Prostate gland (tissue), 2 donors: ENCODE measurements at places on chromosomes 7 and 10. TPM values are rescaled to one million over a fixed set of nuclear protein-coding genes. Genes with fewer than 3 reads are reported as not detected.

DNA sequence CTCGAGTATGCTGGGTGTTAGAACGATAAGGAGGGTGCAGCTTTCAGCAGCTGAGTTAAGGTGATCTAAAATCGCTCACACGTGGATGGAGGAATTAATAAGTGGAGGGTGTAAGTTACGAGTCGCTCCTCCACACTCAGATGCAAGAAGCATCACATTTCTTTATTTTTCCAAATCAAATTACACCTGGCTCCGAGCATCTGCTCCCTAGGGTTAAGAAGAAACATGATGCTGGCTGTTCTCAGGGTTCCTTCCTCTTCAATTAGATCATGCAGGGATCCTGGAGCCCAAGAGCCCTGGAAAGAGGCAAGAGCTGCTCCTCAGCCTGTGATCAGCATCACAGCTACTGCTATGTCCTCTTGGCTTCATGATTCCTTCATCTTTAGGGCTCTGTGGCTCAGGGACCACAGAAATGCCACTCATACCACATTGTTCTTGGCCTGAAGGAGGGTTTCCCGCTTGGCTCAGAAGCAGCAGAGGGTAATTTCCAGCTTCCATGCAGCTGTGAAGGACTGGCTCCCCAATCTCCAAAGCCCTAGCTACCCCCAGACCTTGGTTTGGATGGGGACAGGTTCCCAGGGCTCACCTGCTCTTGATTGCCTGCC is 235.9 kb upstream of the ZNF32 start:
- no peak for DNase-seq
- no peaks in the 10 kb centered on the region for H3K36me3 ChIP-seq
- no peak overlapping the region for H3K27ac ChIP-seq
- no peak overlapping the region for H3K4me3 ChIP-seq

DNA sequence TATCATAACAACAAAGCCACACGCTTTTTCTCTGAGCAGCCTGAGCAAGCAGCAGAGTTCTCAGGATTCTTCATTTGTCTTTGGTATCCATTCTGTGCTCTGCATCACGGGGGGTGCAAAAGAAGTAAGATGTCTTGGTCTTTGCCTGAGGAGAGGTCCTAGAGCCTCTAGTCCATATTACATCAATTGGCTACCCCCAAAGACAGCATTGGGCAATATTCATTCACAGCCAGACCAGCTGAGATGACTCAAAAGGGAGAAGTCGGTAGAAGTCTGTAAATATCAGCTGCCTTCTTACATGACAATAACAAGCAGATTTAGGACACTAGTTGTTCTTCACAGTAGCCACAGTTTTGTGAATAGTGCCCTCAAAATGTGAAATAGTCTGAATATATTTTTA is 66.6 kb downstream of the FZD1 start:
- no peaks in the 10 kb centered on the region for H3K36me3 ChIP-seq
- H3K27me3 ChIP-seq, result no peaks in the 10 kb centered on the region
- DNase-seq, result no peak

GRCh38 chr7:136369225-136369624 is 392.1 kb upstream of the MTPN start:
- H3K27ac ChIP-seq, result no peak overlapping the region
- H3K4me1 ChIP-seq, result no peaks in the 10 kb centered on the region
- H3K36me3 ChIP-seq, result no peaks in the 10 kb centered on the region
- no peaks in the 10 kb centered on the region for H3K27me3 ChIP-seq
- no peak for DNase-seq
- no peak overlapping the region for H3K4me3 ChIP-seq

DNA sequence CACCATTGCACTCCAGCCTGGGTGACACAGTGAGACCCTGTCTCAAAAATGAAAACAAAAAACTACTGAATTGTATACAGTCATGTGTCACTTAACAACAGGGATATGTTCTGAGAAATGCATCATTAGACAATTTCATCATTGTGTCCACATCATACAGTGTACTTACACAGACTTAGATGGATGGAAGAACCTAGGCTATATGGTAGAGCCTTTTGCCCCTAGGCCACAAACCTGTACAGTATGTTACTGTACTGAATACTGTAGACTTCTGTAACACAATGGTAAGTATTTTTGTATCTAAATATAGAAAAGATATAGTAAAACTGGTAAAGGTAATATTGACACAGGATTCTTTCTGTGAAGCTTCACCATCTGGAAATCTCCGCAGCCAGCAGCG is 81.7 kb downstream of the KBTBD2 start:
- DNase-seq, result no peak
- H3K4me1 ChIP-seq, result no peaks in the 10 kb centered on the region
- H3K27me3 ChIP-seq, result no peaks in the 10 kb centered on the region
- no peak overlapping the region for H3K27ac ChIP-seq

GRCh38 chr10:469947-470338 is 219.5 kb downstream of the DIP2C start:
- H3K27me3 ChIP-seq, result no peaks in the 10 kb centered on the region
- H3K36me3 ChIP-seq, result no peaks in the 10 kb centered on the region
- H3K27ac ChIP-seq, result no peak overlapping the region
- no peak overlapping the region for H3K4me3 ChIP-seq

FANK1 gene
- total RNA-seq, result 7.9 TPM

GRCh38 chr10:93566435-93567276 is at the start of gene FFAR4:
FFAR4 (plus strand) TSS chr10:93566665; CDS start chr10:93566721, 56 bp downstream.
- peaks cover 14% of the 10 kb centered on the region for H3K27me3 ChIP-seq
- H3K27ac ChIP-seq, result no peak within 1 kb of the TSS
- peak; percentile 12 for DNase-seq
- H3K36me3 ChIP-seq, result no peaks in the 10 kb centered on the region
- peak within 1 kb of the TSS; percentile 15 for H3K4me3 ChIP-seq

GPR26 gene
- total RNA-seq, result 0.23 TPM

GRCh38 chr10:120414946-120415345 is 42.1 kb upstream of the PLPP4 start:
- H3K4me1 ChIP-seq, result no peaks in the 10 kb centered on the region
- no peaks in the 10 kb centered on the region for H3K27me3 ChIP-seq
- H3K36me3 ChIP-seq, result no peaks in the 10 kb centered on the region
- no peak overlapping the region for H3K27ac ChIP-seq
- no peak overlapping the region for H3K4me3 ChIP-seq
- DNase-seq, result no peak

GRCh38 chr10:119342335-119342734 is 135.0 kb downstream of the GRK5 start:
- peaks cover 2% of the 10 kb centered on the region for H3K4me1 ChIP-seq
- H3K27me3 ChIP-seq, result no peaks in the 10 kb centered on the region
- no peak for DNase-seq
- H3K36me3 ChIP-seq, result no peaks in the 10 kb centered on the region
- H3K4me3 ChIP-seq, result no peak overlapping the region

GDF10 gene
- total RNA-seq, result 0.32 TPM

DNA sequence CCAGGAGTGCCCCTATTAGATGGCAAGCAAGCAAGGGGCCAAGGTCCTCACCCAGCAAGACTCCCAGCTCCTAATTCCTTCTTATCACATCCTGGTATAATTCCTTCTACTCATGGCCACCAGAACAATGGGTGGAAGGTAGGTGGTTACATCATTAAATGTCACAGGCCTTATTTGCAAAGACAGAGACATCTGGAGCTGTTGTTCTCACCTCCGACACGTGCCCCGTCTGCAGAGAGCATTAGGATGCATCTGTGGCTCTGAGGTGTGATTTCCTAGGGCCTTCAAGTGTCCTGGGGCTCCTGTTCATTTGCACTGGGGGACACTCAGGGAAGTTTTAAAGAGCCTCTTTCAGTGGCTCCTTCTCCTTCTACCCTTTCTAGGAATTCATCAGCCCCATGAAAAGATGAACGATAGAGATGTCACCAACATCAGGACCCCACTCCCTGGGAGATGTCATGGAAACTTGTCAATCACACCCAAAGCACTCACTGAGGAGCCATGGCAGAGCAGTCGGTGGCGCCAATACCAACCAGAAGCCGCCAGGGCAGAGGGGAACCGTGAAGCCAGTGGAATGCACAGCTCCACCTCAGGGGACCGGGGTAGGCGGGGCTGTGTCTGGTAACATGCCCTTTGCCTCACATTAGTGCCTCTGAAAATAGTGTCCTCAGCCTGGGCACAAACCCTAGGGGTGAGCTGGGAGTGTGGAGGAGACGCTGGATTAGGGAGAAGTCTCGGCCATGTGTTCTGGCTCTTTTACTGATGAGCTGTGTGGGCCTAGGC is 2.9 kb upstream of the ATP6V0E2 start:
- H3K36me3 ChIP-seq, result no peaks in the 10 kb centered on the region
- no peak overlapping the region for H3K27ac ChIP-seq
- H3K4me3 ChIP-seq, result no peak overlapping the region
- DNase-seq, result no peak
- no peaks in the 10 kb centered on the region for H3K27me3 ChIP-seq
- H3K4me1 ChIP-seq, result peaks cover 4% of the 10 kb centered on the region

MMP21 gene
- not detected for total RNA-seq

DNA sequence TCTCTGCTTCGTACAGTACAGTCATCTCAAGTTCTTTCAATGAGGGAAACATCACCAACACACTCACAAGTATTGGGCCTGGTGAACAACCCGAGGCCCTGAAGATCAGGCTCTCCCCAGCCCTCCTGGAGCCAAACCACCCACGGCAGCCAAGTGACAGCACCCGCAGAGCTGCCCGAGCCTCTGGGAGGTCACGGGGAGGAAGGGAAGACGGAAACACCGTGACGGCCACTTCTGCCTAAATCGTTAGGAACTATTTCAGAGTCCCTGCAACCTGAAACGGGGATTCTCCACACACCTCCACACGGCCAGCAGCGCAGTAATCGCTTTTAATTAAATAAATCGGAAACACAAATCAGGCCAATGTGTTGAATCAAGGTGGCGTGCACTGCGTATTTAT is 222.6 kb downstream of the MAD1L1 start:
- no peaks in the 10 kb centered on the region for H3K27me3 ChIP-seq
- H3K4me1 ChIP-seq, result no peaks in the 10 kb centered on the region
- H3K27ac ChIP-seq, result no peak overlapping the region
- no peak for DNase-seq

CFAP69 gene
- 27.4 TPM for total RNA-seq

DNA sequence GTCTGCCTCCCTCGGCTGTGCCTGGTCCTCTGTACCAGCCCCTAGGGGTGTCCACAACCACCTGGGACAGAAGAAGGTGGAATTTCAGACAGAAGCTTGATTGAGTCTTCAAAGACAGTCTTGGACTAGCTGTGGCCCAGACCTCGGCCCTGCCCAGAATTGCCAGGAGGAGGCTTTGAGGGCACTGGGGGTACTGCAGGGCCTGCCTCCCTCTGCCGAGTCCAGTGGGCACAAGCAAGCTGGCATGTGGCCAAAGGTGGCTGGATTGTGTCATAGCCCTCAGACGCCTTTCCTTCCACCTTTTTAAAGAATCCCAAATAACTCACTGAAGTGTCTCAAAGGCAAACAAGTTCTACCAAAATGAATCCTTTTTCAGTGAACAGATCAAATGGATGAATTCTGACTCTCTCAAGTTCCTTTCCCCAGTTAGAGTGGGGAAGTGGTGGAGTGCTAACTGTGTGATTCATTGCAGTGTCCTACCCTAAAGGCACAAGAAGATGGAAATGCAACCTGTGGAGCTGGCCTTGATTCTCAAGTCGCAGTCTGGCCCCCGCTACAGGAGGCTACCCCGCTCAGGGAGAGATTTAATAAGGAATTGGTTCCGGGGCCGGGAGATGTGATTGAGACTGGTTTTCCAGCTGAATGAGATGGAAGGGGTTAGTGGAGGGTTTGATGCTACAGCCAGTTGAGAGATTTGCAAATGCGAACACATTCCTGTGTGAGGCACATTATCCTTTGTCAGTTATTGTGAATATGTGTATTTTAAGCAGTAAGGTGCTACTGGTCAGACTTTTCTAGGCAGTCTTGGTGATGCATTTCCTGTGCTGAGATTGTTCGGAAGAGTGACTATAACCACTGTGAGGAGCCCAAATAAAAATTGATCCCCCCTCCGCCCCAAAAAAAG is 28.8 kb upstream of the SLC26A4 start:
- H3K4me1 ChIP-seq, result no peaks in the 10 kb centered on the region
- H3K4me3 ChIP-seq, result no peak overlapping the region
- H3K27me3 ChIP-seq, result no peaks in the 10 kb centered on the region
- H3K36me3 ChIP-seq, result no peaks in the 10 kb centered on the region
- no peak overlapping the region for H3K27ac ChIP-seq

- no peak overlapping the region for H3K4me3 ChIP-seq
- no peaks in the 10 kb centered on the region for H3K4me1 ChIP-seq
- no peaks in the 10 kb centered on the region for H3K27me3 ChIP-seq
- no peak for DNase-seq
- H3K36me3 ChIP-seq, result no peaks in the 10 kb centered on the region
Observed at GRCh38 chr7:96088579-96088978, 233.3 kb downstream of the SLC25A13 start.

DNA sequence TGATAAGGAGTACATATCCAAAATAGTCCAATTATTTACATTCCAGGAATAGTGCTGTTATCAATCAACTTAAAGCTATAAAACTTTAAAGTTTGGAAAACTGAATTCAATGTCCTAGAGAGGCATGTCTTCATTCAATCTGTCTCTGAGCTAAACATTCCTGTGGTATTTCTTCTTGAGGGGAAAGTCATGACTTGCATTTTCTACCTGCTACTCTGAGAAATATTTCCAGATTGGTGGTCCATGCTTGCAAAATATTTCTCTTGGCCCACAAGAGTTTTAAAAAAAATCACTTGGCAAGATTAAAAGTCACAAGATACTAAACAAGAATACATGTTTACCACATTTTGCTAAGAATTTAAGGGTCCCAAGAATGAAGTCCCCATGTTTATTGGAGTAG is 63.6 kb upstream of the HGF start:
- no peak overlapping the region for H3K27ac ChIP-seq
- no peak overlapping the region for H3K4me3 ChIP-seq
- DNase-seq, result no peak
- H3K27me3 ChIP-seq, result no peaks in the 10 kb centered on the region
- H3K4me1 ChIP-seq, result no peaks in the 10 kb centered on the region
